ENCODE measurements at places on chromosomes 6 and 20.

GRCh38 chr6:154408891-154409500, 52.4 kb upstream of the IPCEF1 start:
- DNase-seq = no peak

DNA sequence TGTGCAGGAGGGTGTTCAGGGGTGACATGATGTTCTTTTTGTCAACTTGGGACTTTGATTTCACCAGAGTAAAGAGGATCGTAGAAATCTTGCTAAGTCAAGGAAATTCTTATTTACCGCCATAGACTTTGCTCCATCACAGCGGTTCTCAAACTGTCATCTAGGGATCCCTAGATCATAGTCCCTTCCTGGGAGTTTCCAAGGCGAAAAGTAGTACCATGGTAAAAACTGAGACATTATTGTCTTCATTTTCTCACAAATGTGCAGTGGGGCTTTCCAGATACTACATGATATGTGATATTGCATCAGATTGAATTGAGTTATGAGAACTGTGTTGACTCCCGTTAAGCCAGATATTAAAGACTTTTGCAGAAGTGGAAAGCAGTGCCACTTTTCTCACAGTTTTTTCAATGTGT, 79.7 kb downstream of the JARID2 start:
- no peak for DNase-seq

GRCh38 chr6:36998723-36999038, 6.8 kb upstream of the FGD2 start:
- DNase-seq = no peak

DNA sequence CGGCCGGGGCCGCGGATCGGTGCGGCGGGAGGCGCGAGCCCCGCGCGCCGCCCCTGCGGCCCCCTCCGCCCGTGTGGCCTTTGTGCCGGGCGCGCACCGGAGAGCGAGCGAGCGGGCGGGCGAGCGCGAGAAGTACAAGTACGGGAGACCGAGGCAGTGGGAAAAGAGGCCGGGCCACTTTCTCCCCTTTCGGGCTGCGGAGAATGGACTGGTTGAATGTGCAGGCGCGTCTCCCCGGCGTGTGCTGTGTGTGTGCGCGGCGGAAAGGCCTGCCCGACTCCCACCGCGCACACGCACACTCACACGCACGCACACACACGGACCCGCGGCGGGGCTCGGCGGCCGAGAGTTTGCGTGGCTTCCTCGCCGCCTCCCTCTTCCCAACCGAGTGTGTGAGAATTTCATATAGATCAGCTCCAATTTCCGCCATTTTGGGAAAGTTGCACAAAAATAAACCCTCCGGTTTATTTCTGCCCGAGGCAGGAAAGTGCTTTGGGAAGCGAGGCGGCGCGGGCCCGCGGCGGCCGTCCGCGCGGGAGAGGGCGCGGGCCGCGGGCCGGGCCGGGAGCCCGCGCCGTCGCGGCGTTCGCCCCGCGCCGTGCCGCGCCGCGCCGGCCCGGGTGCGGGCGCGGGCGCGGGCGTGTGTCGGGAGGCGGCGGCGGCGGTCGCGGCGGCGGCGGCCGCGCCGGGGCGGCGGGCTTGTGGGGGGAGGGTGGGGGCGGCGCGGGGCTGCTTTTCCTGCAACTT, 1.1 kb downstream of the L3MBTL3 start:
- DNase-seq = peak; percentile 23

DNA sequence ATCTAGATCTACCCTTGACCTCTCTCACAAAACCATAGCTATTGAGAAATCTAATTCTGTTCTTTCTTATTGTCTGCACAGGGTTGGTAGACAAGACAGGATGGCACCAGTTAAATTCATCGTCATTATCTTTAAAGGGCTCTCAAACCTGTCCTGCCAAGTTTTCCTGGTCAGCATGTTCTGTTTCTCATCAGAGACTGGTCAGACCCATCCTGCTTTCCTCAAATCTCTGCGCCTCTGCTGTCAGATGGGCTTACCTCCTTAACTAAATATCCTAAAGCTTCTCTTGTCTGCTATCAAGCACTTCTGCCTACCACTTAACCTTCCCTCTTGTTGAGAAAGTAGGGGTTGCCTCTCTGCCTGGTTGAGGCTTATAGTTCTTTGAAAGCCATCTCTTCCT, 125.2 kb downstream of the MYO6 start:
- no peak for DNase-seq

DNA sequence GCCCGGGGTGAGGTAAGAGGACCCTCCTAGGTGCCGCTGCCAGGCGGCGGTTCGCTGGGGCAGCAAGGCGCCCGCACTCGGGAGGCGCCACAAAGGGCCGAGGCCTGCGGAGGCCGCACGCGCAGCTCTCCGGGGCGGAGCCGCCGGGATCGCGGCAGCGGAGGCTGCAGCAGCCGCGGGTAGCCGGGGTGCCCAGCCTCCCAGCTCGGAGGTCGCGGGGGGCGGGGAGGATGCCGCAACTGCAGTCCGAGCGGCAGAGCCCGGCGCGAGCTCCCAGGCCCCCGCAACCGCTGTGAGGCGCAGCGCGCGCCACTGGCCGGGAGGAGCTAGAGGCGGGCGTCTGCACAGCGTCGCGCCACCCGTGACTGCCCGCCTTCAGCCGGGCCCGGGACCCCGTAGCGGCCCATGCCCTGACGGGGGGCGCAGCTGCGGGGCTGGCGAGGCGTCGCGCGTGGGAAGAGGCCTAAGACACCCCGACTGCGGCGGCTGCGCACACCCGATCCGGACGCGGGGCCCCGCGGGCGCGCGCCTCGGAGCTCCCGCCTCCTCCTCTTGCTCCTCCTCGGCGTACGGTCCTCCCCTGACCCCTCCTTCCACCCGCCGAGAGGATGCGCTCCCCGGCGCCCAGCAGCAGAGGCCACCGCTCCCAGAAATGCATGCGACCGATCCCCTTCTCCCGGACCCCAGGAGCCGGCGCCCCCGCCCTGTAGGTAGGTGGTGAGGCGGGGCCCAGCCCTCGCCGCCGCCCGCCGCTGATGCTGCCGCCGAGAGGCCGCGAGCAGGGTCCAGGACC, at the start of gene NCOA7:
TSS of gene NCOA7 (plus strand) at position 603 of the 793 bp plus-strand sequence. CDS start 24,395 bp downstream, outside the sequence.
- peak; percentile 66 for DNase-seq

- no peak for DNase-seq
Measured at GRCh38 chr6:56840467-56841380, 114.2 kb upstream of the BEND6 start.

GRCh38 chr6:8530785-8531435, 95.6 kb upstream of the SLC35B3 start:
- DNase-seq = no peak

GRCh38 chr6:153624528-153624927, 414.5 kb upstream of the OPRM1 start:
- DNase-seq = no peak

DNA sequence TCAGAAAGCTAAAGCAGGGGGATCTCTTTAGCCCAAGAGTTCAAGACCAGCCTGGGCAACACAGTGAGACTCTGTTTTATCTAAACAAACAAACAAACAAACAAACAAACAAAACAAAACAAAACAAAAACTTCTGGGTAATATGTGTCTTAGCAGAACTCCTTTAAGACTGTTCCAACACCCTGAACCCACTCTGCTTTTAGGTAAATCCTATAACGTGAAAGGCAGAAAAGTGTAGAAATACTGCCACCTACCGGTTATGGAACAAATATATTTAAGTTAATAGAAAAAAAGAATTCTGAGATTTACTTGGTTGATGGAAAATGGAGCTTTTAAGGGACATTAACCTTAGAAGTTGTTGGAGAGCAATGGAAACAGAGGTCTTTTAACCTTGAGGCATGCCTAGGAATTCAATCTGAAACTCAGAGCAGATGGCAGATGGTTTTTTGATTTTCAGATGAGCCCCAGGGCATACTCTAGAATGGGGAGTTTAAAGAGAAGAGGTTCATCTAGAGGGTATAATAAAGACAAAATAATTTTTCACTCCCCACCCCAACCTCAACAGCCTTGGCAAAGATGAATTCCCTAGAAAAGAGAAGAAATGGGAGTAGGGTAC, 38.5 kb downstream of the SOD2 start:
- no peak for DNase-seq

DNA sequence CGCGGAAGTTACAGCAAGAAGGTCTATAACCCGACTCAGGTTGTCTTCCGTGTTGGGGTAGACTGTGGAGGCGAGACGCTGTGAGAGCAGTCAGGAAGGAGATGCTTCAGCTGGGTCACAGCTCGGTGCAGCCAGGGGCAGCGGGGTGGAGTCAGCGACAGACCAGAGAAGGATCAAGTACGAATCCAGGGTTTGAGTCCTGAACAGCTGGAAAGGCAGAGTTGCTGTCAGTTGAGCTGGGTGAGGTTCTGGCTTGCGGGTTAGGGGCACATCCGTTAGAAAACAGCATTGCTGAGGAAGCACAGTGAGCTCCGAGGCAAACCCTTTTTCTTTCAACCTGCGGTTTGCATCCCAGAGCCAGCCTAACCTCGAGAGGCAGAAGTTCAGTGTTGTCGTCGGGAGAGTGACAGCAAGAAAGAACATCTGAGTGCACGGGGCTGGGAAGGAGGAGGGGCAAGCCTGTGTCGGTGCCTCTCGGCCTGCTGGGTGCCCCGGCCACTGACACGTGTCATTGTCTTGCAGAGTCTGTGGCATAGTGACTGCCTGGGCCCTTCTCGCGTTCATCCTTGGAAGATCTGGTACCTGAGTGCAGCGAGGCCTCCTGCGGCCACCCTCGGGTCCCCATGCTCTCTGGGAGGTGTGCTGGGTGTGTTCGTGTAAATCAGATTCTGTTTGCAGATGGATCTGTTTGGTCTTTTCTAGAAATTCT, 20.0 kb downstream of the PNLDC1 start:
- DNase-seq = peak; percentile 10

GRCh38 chr6:12844284-12845223, 128.0 kb downstream of the PHACTR1 start:
- no peak for DNase-seq

GRCh38 chr20:14312001-14312400, 25.4 kb downstream of the FLRT3 start:
- no peak for DNase-seq

DNA sequence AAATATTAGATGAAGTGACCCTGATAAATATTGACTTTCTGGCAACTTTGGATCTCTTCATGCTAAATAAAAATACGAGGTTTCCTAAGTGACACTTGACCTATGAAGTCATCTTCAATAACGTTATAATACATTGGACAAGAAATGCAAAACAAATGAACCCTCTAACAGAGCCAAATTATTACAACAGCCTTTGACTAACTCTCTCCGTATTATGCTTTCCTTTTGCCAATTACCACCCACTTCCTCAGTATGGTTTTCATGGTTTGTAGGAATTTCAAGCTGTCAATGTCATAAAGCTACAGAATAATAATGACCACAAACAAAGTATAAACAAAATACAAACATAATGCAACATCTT, 210.5 kb downstream of the MOXD1 start:
- no peak for DNase-seq

DNA sequence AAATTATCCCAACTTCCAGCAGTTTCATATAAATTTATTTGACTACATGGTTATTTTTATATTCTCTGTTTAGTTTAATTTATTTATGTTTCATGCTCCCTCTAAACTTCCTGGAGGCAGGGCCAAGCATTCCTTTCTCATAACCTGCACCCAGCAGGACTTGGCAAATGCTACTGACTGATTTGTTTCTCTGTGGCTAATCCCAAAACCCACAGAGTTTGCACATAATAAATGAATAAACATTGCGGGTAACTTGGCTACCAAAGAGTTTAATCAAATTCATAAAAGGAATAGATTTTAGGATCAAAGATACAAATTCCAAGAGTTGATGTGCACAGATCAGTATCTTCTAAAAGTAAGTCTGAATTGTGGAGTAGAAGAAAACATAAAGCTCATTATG, 239.5 kb downstream of the SLC35F1 start:
- no peak for DNase-seq

DNA sequence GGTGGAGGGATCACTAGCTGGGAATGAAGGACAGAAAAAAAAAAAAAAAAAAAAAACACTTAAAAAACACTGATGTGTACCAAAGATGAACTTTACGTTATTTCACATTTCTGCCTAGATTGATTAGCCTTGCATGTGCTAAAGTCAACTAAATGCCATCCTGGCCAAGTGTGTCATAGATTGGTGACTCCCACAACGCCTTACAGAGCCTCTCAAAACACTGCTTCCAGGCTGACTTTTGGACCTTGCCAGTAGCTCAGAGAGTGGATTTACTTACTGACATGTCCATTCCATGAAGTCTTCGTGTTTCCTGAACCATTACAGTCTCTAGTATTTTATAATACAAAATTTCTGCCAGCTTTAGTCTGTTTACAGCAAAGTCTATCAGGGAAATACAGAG, 40.5 kb downstream of the RBL1 start:
- no peak for DNase-seq

DNA sequence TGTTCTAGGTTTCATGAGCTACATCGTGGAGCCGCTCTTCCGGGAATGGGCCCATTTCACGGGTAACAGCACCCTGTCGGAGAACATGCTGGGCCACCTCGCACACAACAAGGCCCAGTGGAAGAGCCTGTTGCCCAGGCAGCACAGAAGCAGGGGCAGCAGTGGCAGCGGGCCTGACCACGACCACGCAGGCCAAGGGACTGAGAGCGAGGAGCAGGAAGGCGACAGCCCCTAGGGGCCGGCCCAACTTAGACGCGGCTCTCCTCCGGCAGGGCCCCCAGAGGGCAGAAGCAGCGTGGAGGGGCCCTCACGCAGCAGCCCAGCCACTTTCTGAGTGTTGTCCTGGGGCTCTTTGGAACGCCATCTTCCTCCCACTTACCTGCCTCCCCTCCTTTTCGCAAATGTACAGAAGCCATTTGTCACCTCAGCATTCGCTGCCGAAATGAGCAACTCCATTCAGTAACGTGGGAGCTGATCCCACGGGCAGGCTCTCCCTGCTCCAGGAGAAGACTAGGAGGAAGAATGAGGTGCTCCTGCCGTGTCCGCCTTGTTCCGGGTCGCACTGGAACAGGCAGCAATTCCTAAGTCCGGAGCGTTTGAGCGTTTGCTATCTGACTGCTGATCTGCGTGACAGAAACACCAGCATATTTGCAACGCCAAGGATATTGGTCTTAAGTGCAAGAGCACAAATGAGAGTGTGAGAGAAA, 58.4 kb downstream of the MTFR2 start:
- DNase-seq = no peak

- no peak for DNase-seq
Measured at GRCh38 chr6:169806701-169807100, 55.3 kb downstream of the ERMARD start.

GRCh38 chr6:135087803-135088202, 33.2 kb upstream of the HBS1L start:
- DNase-seq = no peak

DNA sequence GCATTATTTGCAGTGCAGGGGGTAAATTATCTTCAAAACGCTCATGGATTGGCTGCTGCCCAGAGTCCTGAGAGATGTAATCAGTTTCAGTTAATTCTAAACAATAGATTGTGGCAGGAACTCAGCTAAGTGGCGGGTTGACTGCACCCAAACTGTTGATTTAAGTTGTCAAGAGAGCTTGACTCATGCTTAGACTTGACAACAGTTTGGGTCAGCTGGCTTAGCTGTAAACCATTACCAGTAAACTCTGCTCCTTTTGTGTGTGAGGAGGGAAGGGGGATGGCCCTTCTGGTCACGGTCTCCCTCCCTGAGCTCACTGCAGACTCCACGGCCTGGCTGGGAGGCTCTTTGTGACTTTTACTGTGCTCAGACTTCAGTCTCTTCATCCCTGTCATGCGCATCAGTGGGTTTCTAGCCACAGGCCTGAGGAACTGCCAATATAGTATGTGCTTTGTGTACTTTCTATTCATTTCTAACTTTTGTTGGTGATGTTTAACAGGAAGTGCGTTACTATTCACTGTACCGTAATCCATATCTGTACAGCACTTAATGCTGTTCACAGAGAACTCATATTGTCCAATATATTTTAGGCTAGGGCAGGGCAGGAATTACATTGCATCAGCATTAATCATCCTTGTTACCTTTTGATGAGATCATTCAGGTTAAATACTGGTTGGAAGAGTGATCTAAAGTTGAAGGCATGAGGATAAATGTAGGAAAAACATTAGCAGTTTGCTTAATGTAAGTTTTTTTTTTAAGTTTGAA, 488.3 kb downstream of the CDKAL1 start:
- DNase-seq = no peak

Data from stimulated activated CD4-positive, alpha-beta T cell treated with anti-CD3 and anti-CD28 coated beads, TNF-alpha, amount 100 ng/mL, for 48 hours (primary cell).